ENCODE measurements at places on chromosomes 7 and 10.

DNA sequence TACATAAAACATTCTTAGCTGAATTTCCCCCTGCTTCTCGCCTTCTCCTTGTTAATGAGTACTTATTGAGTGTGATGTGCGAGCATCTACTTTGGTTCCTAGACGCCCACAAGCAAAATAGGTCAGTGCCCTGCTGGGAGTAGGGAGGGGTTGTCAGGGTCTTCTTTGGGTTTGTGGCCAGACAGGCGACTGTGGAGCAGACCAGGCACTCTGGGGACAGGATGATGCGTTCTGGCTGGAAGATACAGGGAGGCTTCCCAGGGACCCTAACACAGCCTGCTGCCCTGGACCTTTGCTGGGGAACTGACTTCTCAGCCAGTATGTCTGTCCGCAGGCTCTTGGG is 227.2 kb downstream of the CUX1 start:
- DNase-seq: no peak

DNA sequence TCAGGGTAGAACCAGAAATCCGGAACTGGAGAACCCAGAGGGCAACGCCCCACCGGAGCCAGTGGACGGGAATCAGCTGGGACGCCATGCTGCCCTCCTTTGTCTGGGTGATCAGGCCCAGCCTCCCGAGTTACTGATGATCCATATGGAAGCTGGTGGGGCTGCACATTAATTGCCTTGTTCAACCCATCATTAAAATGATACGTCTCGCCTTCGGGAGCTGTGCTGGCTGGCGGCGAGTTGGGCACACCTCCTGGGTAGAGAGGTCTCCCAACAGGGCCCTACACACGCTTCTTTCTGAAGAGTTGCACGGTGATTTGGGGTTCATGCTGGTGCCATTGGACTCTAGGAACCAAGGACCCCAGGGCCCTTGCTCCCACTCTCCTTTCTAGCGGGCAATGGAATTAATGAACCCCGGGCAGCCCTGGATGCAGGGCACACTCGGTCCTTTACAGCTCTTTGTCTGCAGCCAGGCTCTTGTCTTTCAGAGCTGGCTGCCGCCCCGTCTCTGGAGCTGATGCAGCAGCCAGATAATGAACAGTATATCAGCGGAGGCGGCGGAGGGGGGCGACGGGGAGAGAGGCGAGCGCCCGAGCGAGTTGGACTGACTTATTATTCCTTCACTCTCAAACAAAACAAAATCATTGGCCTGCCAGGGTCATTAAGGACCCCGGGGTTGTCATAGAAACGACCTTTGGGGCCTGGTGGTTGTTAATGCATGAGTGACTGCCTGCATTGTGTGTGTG is 412.2 kb upstream of the ZMIZ1 start:
- no peak for DNase-seq

DNA sequence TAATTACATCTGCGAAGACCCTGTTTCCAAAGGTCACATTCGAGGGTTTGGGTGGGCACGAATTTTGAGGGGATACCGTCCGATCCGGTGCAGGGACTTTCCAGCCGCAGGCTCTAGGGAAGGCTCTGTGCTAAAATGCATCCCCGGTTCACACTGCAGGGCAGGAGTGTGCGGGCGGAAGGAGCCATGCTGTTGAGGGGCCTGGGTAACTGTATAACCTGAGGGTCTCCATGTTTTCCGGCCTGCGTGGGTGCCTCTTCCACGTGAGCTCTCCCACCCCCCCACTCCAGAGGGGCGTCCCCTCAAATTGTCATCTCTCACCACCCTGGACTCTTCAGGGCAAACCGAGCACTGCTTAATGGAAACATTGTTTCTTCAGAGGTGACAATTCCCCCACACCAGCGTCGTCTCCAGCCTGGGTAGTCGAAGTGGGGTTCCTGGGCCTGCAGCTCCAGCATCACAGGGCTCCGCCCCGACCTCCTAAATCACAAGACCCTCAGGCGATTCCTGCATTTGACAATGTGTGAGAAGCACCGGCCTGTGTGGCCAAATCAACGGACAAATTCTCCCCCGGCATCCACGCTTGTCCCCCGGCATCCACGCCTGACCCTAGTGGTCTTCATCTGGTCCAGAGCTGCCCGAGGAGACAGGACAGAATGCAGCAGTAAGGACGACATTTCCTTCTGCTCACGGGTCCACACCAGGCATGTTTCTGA is 51.2 kb downstream of the FOXL3 start:
- no peak for DNase-seq

DNA sequence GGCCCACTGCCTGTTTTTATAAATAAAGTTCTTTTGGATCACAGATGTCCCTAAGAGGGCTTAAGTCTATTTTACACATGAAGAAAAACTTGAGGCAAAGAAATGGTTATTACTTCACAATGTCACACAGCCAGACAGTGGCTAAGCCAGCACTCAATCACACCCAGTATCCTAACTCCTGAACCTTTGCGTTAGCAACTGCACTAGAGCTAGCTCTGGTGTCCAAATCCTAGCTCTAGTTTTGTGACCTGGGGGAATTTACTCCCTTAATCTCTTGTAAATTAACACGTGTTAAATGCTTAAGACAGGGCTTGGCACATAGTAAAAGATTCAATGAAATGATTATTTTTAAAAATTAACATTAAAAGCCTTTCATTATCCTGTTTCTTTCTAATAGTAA is 49.0 kb upstream of the TPK1 start:
- DNase-seq: no peak

- no peak for DNase-seq
These were observed 41.2 kb downstream of the AOAH start for GRCh38 chr7:36683111-36683510.

DNA sequence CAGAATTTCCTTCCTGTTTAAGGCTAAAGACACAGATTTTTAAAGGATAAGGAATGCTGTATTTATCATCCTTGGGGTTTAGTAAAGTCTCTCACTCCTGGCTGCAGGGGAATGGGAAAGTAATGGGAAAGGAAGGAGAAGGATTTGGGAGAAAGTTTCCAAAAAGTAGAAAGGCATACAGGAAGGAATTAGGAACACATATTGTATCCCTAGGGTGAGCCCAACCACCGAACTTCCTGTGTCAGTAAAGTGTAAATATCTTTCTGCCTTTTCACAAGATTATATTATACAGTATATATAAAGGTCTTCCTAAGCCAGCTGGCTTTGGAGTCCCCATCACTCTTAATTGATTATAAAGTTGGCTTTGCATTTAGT is 12.0 kb upstream of the UBE2D1 start:
- DNase-seq: no peak
